A549 treated with RU486 at 1 μM for 4 hours (cell line): ENCODE measurements at places on chromosomes 7 and 10. TPM values are rescaled to one million over a fixed set of nuclear protein-coding genes. Genes with fewer than 3 reads are reported as not detected.

KEL gene
- total RNA-seq: not detected in 5 replicates

CNPY1 gene
- not detected in 5 replicates for total RNA-seq

SLC29A3 gene
- 15.1 to 19.4 TPM (median 16.3 TPM) in 5 replicates for total RNA-seq

NEURL1 gene
- total RNA-seq: 0.18 to 0.83 TPM (median 0.35 TPM) in 5 replicates

ASIC3 gene
- total RNA-seq: 5.7 to 12.6 TPM (median 12.2 TPM) in 5 replicates
